ENCODE measurements at places on chromosomes 13 and 19. TPM values are rescaled to one million over a fixed set of nuclear protein-coding genes. Genes with fewer than 3 reads are reported as not detected.

Gene QPCTL
- total RNA-seq: 11.5 TPM

Gene ZNF181
- total RNA-seq: 4.5 TPM

Gene SPRED3
- 0.66 TPM for total RNA-seq

GRCh38 chr19:38675611-38676010, 28.2 kb downstream of the ACTN4 start:
- H3K4me1 ChIP-seq: peaks cover 68% of the 10 kb centered on the region
- H3K4me3 ChIP-seq: no peak overlapping the region
- no peaks in the 10 kb centered on the region for H3K36me3 ChIP-seq
